Urinary bladder (tissue), 4 donors: ENCODE measurements at places on chromosomes 6 and 20. TPM values are rescaled to one million over a fixed set of nuclear protein-coding genes. Genes with fewer than 3 reads are reported as not detected.

GRCh38 chr6:30044630-30045029 is 16.4 kb upstream of the POLR1H start:
- no peak for DNase-seq

GRCh38 chr6:126063512-126064146 is 77.3 kb downstream of the TRMT11 start:
- no peak for DNase-seq

Gene TJAP1
- polyA plus RNA-seq, result 29.7 TPM

- no peak for DNase-seq
Observed at GRCh38 chr20:53030061-53030460, 57.9 kb downstream of the TSHZ2 start.

Gene RALGAPA2
- polyA plus RNA-seq, result 15.3 TPM

DNA sequence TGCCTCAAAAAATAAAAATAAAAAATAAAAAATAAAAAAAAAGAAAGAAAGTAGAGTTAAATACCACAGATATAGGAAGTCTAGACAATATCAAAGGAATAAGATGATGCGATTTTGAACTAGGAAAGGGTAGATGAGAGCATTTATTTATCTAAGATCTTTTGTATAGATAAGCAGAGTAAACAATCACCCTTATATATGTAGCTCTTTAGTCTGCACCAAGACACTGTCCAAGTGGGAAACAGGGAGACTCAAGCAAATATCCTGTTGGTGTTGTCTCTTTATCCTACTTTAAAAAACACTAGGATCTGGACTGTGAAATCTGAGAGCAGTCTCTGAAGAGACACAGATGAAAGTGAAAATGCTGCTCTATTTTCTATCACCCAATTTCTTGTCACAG is 587.0 kb upstream of the FLRT3 start:
- DNase-seq, result no peak

GRCh38 chr6:109706513-109706912 is 15.4 kb downstream of the FIG4 start:
- DNase-seq, result no peak

DNA sequence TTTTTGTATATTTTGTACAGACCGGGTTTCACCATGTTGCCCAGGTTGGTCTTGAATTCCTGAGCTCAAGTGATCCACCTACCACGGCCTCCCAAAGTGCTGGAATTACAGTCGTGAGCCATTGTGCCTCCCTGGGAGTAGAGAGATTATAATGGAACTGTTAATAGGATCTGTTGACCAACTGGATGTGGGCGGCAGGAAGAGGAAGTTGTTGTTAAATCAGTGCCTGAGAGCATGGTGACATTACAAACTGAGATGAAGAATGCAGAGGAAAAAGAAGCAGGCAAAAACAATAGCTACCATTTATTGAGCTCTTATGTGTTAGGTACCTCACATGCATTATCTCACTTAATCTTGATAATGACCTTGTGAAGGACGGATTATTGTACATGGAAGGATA is 9.2 kb upstream of the L3MBTL3 start:
- DNase-seq, result no peak

- no peak for DNase-seq
Observed at GRCh38 chr20:34675993-34676641, 775 bp downstream of the PIGU start.

GRCh38 chr20:34951652-34952051 is 4.0 kb downstream of the GSS start:
- DNase-seq, result no peak

DNA sequence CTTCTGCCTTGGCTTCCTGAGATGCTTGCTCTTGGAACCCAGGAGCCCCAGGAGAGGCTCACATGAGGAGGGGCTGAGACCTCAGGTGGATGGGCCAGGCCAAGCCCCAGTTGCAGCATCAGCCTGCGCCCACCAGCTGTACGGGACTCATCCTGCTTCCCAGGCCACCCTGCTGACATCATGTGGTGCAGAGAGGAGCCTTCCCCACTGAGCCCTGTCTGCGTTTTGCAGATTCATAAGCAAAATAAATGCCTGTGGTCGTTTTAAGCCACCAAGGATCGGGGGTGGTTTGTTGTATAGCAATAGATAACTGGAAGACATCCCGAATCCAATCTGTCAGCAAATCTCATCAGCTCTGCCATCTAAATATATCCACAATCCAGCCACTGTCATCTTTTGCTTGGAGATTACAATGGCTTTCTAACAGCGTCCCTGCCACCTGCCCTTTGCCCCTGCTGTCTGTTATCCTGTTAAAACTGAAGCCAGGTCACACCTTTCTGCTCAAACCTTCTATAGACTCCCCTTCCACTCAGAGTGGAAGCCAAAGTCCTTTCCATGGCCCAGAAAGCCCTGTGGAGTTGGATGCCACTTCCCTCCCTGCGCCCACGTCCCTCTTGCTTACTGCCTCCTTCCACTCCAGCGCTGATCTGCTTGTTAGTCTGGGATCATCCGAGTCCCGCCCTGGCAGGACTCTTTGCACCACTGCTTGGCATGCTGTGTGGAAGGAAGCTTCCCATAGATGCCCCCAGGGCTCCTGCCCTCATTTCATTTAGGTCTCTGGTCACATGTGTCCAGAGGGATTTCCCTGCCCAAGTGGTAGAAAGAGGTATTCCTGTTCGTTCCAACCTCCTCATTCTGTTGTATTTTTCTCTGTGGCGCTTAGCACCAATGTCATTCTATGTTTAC is 24.0 kb upstream of the MLN start:
- DNase-seq, result no peak

Gene NHLRC1
- polyA plus RNA-seq, result 2.4 TPM

Gene RBPJL
- polyA plus RNA-seq, result not detected

DNA sequence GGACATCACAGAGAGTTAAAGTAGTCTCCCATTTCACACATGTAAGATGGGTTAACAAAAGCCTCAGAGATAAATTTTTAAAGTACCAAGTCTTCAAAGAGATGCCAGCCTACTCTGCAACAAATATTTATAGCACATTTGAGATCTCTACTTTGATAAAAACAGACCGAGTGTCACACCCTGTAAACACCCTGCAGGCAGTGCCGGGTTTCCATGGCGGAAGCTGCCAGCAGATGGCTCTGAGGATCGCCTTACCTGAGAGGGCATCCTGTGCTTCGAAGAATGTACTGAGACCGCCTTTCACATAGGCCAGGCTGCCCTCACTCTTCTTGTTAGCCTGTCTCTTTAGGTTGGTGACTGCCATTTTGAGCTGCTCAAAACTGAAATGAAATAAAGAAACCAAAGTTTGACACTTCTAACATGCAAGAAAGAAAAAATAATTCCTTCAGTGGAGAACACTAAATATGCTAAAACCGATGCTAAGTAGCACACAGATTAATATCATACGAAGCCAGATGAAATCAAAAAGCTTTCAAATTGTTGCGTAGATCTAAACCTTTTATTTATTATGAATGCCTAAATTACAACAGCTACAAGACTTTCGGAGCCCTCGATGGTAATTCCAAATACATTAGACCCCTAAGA is 39.3 kb downstream of the HUS1B start:
- no peak for DNase-seq

Gene TTK
- 0.23 TPM for polyA plus RNA-seq

GRCh38 chr6:98636941-98637340 is 197.4 kb upstream of the POU3F2 start:
- DNase-seq, result no peak

Gene SPEF1
- polyA plus RNA-seq, result 0.16 TPM

GRCh38 chr20:35468671-35469334 is 13.4 kb downstream of the CEP250 start:
- no peak for DNase-seq

Gene TFAP2B
- polyA plus RNA-seq, result 0.20 TPM

DNA sequence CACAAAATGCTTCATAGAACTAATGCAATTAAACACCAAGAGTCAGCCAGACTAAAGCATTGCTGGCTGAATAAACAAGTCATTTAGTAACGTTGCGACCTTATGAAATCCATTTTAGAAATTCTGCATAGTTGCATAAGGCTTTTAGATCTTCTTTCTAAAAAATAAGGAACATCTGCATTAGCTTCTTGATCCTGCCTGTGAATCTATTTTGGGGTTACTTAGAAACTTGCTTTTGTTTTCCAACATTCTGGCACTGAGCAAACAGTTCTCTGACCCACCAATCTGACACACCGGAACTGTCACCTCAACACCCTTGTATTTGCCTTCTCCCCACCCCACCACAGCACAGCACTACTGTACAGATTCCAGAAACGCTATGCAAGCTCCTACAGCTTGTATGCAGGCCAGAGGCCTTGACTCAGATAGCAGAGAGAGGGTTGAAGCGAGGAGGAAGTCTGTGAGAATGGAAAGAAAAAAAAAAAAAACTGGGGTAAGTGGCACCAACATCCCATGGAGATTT is 55.0 kb downstream of the KIF13A start:
- no peak for DNase-seq

DNA sequence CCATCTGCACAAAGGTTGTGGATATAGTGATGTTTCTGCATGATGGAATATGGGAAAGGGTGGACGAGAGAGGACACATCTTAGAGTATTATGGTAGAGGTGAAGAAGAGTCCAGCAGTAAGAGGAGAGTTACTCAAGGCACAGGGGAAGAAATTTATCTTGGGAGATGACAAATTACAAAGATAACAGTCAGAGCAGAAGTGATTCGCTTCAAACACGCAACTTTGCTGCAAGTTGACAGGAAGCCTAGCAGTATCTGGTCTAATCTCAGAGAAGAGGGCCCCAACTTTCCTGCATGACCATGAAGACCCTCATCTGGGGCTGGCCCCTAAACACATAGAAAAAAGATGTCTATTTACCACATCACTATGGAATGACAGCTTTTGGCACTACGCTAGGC is 1.2 kb upstream of the CALHM6 start:
- no peak for DNase-seq

DNA sequence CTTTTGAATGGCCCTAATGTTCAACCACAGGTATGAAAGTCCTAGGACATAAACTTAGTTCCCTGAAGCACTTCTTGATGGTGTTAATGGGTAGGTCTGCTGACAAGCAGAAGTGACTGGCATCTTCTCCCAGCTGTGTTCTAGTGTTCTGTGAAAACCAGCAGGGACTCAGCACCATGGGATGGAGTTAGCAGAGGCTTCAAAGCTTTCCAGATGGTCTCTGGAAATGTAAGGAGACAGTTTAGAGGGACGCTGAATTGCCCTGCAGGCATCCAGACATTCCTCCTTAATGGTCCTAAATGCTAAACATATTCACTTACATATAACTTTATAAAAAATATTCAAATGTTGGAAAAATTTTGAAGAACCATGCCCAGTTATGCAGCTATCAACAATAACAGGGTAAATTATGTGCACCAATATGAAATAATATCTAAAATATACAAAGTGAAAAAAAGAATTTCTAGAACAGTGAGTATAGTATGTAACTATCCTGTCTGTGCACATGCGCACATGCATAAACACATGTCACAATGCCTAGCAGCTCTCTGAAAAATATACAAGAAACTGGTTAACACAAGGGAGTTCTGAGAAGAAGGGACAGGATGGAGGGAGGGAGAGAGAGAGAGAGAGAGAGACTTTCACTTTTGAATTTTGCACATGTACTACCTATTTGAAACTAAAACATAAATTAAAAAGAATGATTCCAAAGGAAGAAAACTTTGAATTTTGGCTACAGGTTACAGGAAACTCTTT is 87.2 kb downstream of the PRDM1 start:
- no peak for DNase-seq

Gene CFAP206
- 0.24 TPM for polyA plus RNA-seq
